ENCODE measurements at places on chromosomes 1 and 21. TPM values are rescaled to one million over a fixed set of nuclear protein-coding genes. Genes with fewer than 3 reads are reported as not detected.

GRCh38 chr21:26888256-26888655 is 43.0 kb upstream of the ADAMTS1 start:
- no peak for DNase-seq

DNA sequence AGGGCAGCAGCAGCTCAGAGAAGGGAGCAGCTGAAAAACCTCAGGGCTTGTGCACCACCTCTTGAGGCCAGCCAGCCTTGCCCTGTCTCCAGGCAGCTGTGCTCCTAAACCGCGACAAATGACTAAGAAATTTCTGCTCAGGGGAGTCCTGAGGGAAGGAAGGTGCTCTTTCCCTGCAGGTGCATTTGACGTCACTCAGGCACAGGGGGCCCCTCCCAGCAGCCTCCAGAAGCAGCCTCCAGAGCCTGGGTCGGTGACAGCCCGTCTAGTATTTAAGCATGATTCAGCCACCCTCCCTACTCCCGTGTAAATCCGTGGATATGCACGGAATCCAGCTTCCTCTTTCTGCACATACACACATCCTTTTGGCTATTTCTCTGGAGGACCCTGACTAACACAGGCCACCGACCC is 560.5 kb downstream of the KIF26B start:
- DNase-seq: no peak

DNA sequence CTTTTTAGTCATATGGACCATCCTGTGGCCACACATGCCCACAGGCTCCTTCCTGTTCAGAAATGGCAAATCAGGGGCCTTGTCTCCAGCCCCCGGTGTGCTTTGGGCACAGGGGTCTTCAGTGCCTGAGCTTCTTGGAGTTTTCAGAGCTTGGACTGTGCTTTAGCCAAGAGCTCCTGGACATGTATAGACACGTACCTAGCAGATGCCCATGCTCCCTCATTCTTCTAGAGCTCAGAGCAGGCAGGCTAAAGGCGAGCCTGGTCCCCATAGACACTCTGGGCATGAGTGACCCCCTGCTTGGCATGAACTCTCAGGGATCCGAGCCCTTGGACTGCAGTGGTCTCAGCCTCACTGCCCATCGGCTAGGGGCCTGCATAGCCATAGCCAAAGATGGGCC is 106.8 kb downstream of the EPHB2 start:
- DNase-seq: no peak

- DNase-seq: no peak
Observed at GRCh38 chr1:114099268-114099667, 54.4 kb downstream of the SYT6 start.

GRCh38 chr1:231192620-231193163 is 30.8 kb downstream of the TRIM67 start:
- peak; percentile 52 for DNase-seq

DNA sequence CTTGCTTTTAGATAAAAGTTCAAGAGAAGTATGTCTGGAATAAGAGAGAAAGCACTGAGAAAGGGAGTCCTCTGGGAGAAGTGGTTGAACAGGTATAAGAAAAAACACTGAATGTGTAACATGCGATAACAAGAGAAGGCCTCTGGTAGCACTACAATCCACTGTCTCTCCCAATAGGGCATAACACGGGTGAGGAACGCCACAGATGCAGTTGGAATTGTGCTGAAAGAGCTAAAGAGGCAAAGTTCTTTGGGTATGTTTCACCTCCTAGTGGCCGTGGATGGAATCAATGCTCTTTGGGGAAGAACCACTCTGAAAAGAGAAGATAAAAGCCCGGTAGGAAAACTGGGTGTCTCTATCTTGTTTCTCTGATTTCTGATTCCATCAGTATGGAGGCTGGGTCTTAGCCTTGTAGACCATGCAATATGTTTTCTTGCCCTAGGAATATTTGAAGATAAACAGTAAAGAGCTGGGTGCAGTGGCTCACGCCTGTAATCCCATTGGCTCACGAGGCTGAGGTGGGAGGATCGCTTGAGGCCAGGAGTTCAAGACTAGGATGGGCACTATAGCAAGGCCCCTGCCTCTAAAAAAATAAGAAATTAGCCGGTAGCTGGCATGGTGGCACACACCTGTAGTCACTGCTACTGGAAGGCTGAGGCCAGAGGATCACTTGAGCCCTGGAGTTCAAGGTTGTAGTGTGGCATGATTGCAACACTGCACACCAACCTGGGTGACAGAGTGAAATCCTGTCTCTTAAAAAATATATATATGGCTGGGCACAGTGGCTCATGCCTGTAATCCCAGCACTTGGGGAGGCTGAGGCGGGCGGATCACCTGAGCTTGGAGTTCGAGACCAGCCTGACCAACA is 40.4 kb downstream of the DAP3 start:
- DNase-seq: peak; percentile 35

GRCh38 chr1:201694608-201695335 is 134.2 kb upstream of the IPO9 start:
- DNase-seq: peak; percentile 28

DNA sequence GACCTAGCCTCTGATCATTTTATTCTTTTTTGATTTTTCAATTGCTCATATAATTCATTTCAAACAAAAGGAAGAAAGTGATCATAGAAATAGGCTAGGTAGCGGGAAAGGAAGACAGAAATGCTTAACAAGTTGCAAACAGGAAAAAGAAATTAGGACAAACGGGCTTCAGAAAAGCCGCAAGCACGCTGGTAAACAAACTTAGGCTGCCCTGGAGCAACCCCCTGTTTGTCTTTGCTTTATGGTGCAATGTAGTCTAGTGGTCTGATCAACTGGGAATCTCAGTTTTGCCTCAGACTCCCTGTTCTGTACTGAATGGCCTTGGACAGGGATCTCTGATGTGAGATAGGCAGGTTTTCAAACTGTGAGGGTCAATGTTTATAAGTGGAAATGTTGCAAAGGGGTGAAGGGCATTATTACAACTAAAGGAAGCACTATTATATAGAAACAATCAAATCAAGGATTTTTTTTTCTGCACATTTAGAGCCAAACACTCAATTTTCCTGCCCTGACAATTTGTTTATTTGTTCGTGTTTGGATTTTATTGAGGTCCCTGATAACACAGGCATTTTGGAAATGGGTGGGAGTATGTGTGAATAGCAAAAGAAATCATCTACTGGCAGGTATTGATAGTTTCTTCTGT is 146.8 kb upstream of the NRIP1 start:
- DNase-seq: no peak

DNA sequence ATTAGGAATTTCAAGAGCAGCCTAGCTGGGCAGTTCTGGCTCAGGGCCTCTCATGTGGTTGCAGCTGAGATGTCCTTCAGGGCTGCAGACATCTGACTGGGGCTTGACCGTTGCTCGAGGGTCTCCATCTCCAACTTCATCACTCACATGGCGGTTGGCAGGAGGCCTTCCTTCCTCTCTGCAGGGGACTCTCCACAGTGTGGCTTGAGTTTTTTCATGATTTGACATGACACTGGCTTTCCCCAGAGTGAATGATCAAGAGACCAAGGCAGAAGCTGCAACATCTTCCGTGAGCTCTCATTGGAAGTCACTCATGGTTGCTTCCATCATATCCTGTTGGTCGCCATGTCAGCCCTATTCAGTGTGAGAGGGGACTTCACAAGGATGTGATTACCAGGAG is 74.6 kb downstream of the RUNX3 start:
- no peak for DNase-seq

DNA sequence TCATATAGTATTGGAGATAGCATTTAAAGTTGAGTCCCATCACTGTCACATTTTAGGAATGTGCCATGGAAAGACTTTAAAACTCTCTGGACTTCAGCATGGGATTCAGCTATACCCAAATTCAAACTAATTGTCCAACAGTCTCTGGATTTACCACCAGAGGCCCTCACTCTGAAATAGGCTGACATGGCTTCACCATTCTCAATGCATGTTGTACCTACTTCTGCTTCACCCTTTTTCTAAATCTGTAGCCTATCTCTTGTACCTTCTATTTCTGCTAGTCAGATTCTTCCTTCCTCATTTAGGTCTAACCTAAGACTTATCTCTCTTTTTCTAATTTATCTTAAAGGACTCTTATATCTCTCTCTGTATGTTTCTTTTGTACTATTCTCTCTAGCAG is 512.7 kb upstream of the ZRANB2 start:
- no peak for DNase-seq

C1orf94 gene
- total RNA-seq: not detected

OR2L2 gene
- not detected for total RNA-seq

C21orf58 gene
- total RNA-seq: 2.1 TPM
